ENCODE measurements at places on chromosomes 6 and 20.

DNA sequence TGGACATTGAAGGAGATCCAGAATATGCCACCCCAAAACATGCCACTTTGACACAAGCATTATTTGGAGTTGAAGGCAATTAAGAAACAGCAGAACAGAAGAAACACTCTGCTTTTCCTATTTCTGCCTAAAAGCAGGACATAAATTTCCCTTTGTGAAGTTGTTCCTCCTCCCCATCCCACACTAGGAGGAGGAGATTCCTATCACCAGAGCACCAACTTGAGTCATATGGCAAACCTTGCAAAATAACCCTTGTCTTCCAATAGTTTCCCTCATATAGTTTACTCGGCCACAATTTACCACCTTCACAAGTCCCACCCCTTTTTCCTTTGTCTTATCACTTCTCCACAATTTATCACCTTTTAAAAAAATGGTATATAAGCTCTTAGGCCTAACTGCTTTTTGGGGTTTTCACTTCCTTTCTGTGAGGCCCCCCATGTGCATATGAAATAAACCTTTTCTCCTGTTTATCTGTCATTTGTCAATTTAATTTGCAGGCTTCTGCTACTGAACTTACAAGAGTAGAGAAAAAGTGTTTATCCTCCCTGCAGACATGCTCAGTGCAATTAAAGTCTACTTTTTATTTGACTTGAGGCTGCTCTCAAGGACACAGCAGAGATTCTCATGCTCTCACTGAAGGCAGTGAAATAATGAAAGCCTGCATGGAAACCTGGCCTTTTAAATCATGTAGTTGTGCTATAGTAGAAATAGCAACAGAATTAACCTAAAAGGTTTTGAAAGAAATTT lies 2.8 kb upstream of the RAB23 start:
- DNase-seq = no peak

DNA sequence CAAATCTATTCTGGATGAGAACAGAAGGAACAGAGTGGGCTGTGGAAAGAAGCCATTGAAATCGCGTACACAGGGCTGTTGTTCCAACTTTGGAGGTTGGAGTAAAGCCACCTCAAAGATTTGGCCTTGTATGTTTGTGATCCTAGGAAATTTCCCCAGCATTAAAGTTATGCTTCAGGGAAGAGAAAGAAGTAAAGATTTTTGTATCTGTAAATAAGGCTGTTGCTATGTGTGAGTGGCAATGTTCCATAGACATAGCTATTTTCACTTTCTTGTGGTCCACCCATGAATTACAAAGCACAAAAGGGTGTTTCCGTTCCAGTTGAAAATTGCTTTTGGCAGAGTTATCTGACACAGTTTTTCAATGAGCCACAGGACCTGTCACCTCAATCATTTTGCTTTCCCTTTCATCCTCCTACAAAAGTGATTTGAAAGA lies 321.3 kb downstream of the TFAP2B start:
- no peak for DNase-seq

DNA sequence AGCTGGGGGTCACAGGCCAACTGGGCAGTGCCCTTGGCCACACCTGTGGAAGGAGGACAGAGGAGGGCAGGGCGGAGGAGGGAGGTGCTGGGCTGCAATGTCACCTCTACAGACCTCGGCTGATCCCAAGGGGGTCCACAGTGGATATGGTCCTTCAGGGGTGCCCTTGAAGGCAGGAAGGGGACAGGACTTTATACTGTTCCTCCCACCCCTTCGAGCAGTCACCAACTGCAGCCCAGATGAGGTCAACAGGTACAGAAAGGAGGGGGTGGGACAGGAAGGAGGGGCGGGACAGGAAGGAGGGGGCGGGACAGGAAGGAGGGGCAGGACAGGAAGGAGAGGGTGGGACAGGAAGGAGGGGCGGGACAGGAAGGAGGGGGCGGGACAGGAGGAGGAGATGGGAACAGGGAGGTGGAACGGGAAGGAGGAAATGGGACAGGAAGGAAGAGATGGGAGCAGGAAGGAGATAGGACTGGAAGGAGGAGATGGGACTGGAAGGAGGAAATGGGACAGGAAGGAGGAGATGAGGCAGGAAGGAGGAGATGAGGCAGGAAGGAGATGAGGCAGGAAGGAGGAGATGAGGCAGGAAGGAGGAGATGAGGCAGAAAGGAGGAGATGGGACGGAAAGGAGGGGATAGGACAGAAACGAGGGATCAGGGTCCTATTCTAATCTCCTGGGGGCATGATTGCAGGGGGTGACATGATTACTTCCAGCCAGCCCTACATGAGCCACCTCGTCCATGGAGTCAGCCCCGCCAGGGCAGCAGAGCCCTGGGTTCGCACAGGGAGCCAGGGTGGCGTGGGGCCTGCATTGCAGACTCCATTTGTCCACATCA lies 19.4 kb upstream of the MRGBP start:
- no peak for DNase-seq

- no peak for DNase-seq
These were observed 6.0 kb downstream of the NUS1 start for GRCh38 chr6:117681162-117681741.

DNA sequence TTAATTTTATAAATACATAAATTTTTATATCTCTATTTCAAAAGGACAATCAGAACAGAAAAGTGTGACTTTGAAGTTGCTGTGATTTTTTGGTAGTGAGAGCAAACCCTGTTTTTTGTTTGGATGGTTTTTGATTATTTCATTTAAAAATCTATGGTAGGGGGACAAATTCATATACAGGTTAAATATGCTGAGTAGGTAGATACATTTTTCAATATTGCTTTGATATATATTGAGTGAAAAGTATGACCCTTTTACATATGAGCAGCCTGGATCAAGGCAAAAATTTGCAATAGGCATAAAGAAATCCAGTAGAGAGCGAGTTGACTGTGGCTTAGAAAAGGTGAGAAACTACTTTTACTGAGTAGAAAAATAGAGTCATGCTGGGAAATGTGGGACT lies 132.3 kb downstream of the LMBRD1 start:
- no peak for DNase-seq

DNA sequence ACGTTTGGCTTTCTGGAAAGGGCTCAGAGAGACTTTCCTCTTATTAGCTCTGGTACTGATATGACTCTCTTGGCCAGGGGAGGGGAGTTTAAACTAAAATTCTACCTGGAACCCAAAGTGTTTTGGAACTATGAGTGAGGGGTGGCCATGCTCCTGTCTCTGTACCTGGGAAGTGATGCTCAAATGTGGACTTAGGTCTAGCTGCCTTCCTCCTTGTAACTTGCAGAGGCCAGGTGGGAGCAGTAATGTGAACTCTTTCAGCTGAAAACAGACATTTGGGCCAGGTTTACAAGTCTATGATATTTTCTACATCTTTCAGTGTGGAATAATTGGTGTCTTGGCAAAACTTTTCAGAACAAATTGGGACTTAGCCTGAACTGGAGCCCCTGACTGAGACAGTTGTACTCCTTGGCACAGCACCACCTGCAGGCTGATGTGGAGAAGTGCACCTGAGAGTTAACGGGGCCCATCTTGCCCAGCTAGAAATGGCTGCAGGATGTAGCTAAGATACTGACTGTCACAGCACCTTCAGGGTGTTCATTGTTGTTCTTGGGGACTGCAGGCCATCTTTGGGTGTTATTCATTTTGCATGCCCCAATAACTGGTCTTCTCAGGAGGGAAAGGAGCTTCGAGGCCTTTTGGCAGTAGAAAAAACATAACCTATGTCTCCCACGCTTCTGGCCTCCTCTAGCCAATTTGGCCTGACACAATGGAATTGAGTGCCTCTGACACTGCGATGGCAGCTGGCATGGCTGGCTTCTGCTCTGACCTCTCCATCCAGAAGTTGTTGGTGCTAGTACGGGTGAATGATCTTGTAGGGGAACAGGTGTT lies 37.1 kb downstream of the CD109 start:
- DNase-seq = peak; percentile 39

DNA sequence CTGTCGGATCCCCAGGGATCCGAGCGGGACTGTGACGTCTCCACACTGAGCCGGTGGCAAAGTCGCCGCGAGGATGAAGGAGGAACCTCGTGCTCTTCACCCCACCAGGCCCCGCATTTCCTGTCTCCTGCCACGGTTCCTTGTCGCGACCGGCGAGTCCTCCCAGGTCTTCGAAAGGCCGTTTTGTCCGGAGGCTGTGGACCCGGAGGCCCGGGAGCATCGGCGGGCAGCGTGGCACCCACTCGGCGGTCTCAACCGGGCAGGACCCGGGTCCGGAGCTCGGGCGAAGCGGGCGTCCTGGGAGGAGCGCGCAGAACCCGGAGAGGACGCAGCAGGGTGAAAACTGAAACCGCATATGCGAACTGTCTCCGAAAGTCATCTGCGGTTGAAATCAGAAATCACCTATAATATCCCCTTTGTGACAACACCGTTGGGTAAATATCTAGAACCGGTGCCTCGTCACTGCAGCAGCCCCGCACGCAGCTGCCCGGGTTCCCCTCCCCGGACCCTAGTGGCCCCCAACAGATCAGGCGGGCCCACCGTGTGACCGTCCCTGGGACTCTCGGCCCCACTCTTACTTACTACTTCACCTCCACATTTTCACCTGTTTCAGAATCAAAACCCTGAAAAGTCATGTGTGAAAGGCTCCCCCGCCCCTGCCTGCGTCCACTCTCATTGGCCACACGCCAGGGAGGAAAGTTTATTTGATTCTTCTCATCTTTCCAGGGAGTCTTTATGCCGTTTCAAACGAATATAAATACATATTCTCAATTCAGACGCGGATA lies 3.1 kb upstream of the ULBP2 start:
- peak; percentile 4 for DNase-seq

DNA sequence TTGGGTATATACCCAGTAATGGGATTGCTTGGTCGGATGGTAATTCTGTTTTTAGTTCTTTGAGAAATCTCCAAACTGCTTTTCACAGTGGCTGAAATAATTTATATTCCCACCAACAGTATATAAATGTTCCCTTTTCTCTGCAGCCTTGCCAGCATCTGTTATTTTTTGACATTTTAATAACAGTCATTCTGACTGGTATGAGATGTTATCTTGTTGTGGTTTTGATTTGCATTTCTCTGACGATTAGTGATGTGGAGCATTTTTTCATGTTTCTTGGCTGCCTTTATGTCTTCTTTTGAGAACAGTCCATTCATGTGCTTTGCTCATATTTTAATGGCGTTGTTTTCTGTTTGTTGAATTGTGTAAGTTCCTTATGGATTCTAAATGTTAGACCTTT lies 641.6 kb downstream of the HACE1 start:
- DNase-seq = no peak

- no peak for DNase-seq
These were observed 4.6 kb downstream of the CYP24A1 start for GRCh38 chr20:54168961-54169862.

DNA sequence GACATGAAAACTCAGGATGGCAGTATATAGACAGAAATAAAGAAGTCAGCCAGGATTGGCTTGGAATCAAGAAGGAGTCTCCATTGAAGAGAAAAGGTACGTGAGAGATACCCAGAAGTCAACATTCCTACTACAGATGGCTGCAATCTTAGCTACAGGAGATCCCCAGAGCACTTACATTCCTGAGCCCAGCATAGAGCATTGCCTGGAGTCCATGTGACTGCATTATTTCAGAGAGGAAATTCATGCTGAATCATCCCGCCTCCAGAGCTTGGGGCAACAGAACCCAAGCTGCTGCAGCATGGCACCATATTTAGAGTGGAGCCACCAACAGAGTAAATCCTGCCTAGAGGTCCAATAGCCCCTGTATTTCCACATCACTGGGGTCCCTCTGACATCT lies 125.0 kb upstream of the GRIK2 start:
- no peak for DNase-seq

GRCh38 chr6:25962149-25963127 lies at the start of gene TRIM38:
TSS of gene TRIM38 (plus strand) at chr6:25962802. CDS start at chr6:25966523, 3,721 bp downstream.
- DNase-seq = no peak

- no peak for DNase-seq
These were observed 80.8 kb downstream of the SCAF8 start for GRCh38 chr6:154814063-154814462.

GRCh38 chr6:9272671-9273070 lies 837.3 kb upstream of the SLC35B3 start:
- no peak for DNase-seq

- no peak for DNase-seq
These were observed 15.0 kb downstream of the MRAP2 start for GRCh38 chr6:84048588-84048987.

DNA sequence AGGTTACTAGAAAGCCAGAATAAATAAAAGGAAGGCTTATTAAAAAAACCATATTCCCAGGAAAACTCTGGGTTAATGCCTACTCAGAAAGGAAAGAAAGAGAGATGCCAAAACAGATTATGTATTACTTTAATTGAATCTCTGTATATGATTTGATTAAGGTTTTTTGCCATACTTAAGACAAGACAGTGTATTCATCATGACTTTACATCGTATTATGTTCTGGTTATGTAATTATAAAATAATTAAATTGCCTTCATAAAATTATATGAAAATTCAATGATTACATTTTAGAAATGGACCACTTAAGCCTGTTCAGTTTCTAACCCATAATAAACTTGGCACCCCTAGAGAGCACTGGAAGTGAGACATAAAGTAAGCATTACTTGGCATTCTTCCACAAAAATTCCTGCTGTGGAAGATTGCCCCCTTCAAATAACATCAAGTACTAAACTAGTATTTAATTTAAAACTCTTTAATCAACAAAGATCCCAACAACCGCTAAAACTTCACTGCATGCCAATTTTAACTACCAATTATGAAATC lies 20.8 kb upstream of the IBTK start:
- DNase-seq = no peak

DNA sequence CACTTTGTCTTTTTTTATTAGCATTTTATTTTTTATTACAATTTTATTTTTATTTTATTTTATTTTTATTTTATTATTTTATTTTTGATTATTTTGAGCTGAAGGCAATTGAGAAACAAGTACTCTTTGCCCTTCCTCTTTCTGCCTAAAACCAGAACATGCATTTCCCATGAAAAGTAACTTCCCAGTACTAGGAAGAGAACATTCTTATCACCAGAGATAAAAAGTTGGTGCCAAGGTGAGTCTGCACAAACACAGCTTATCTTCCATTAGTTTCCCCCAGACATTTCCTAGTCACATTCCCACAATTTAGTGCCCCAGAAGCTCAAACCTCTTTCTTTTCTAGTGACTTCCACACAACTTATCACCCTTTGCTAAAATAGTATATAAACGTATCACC lies 84.8 kb downstream of the CD24 start:
- DNase-seq = no peak

DNA sequence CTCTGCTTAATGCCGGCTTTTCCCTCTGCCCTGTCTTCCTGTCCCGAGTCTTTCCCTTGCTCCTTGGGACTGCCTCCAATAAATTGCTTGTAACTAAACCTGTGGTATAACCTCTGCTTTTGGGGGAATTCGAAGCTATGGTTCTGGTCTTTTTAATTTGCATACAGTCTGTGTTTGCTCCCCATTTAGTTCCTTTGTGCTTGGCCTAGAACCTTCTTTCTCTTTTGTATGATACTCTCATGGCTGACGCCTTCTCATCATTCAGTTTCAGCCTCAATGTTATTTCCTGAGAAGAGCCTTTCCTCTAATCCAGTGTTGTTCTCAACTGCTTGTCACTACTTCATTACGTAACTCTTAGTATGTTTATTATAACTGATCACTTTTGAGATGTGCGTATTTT lies 248.0 kb downstream of the PHF3 start:
- no peak for DNase-seq

- no peak for DNase-seq
These were observed 88.3 kb upstream of the NT5E start for GRCh38 chr6:85361643-85362014.
